ENCODE measurements at places on chromosomes 1 and 21. TPM values are rescaled to one million over a fixed set of nuclear protein-coding genes. Genes with fewer than 3 reads are reported as not detected.

DNA sequence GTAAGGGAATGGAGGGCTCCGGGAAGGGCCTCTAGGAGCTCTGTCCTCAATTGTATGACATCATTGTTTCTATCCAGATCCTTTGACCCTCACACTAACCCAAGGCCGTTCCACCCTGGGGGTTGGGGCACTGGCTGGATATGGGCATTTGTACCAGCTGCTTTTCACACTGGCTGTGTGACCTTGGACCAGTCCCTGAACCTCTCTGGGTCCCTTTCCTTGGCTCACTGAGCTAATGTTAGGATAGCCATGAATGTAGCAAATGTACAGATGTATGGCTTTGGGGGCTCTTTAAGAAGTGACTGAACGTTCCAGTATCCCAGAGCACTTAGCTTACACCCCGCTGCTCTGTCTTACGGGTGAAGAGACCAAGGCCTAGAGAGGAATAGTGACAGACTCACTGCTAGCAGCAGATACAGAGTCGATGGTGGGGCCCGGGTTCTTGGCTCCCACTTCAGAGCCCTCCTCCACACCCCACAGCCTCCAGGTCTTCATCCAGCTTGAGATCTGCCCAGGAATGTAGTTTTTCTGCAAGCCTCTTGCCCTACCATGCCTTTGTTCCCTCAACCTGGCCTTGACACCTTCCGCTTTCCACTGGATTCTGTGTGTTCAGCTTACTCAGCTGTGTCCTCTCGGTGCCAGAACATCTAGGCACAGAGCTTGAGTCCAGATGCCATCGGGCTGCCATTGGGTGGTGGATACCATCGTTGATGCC is 14.6 kb upstream of the UBL4B start:
- DNase-seq: no peak

- no peak for DNase-seq
Observed at GRCh38 chr1:197972406-197972805, 55.2 kb downstream of the LHX9 start.

DNA sequence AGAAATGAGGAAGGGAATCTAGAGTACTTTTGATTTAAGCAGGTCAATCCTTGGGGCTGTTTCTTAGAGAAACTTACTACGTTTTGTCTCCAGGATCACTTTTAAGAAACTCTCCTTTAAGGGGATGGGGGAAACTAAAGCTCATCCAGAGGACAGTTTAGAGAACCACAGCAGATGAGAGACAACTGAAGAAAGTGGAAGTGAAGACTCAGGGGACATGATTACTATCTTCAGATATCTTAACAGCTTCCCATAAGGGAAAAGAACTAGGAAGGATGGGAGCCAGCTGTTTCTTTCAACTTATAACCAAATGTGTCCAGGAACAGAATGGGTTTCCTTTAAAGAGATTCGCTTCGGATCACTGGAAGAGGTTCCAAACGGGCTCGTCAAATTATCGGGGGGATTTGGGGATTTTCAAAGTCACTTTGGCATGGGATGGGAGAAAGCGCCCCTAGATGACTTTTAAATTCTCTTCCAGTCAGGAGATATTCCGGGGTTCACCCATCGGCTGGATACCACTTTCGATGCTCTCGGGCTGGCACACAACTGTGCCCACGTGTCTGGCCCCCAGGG is 1.2 kb downstream of the SCMH1 start:
- DNase-seq: peak; percentile 23

- DNase-seq: no peak
Observed at GRCh38 chr21:31660591-31660990, 1.1 kb downstream of the SOD1 start.

TMEM82 gene
- 2.8 TPM for polyA plus RNA-seq

Data from right renal pelvis (tissue), 4 donors.